Activated CD4-positive, alpha-beta T cell treated with anti-CD3 and anti-CD28 coated beads, Interleukin-2, amount 10 ng/mL, durations not matched to agents 7 days and 5 days (primary cell): ENCODE measurements at places on chromosomes 1 and 21.

DNA sequence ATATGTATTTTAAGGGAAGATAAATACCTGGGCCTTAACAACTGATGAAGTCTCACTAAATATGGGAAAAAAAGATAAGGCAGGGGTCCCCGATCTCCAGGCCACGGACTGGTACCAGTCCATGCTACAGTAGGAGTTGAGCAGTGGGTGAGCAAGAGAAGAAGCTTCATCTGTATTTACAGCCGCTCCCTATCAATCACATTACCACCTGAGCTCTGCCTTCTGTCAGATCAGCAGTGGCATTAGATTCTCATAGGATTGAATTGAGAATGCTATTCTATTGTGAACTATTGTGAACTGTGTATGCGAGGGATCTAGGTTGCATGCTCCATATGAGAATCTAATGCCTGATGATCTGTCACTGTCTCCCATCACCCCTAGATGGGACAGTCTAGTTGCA, 43.0 kb upstream of the PAXBP1 start:
- DNase-seq = no peak

- DNase-seq = no peak
Measured at GRCh38 chr1:1954831-1955441, 35.9 kb upstream of the TMEM52 start.

- DNase-seq = no peak
Measured at GRCh38 chr1:240029418-240029817, 62.3 kb upstream of the FMN2 start.

DNA sequence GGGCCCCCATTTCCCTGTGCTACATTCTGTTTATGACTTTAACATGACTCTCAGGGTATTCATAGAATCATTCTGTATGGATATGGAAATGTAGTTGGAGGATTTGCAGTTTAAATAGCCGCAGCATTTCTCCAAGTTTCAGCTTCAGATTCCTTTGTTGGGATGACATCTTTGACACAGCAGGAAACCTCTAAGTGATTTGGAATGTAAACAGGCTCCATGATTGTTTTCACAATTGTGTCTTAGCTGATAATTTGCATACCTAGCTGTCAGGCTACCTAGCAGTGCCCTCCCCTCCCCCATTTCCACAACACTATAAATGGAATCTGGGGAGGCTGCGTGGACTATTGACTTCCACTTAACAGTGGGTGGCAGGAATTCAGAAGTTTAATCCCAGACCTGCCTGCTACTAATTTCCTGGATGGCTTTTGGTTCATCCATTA, 290.2 kb downstream of the HLX start:
- DNase-seq = no peak

- no peak for DNase-seq
Measured at GRCh38 chr1:173295995-173296394, 88.9 kb upstream of the TNFSF4 start.

- no peak for DNase-seq
Measured at GRCh38 chr1:16969057-16969611, 11.3 kb downstream of the MFAP2 start.

DNA sequence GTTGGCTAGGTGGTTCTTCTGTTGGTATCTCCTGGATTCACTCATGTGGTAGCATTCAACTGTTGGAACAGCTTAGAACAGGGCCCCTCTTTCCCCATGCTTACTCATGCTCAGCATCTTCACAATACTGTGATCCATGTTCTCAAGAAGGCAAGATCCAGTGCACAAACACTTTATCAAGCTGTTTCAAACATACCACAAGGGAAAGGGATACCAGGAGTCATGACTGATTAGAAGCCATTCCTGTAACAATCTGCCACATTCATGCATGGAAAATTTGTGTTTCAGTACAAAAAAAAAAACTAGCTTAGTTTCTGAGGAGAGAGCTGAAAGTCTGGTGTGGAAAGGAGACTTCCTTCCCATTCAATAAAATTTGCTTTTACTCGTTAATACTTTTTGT, 169.8 kb upstream of the CACYBP start:
- DNase-seq = no peak

- no peak for DNase-seq
Measured at GRCh38 chr1:48414264-48414663, 57.7 kb downstream of the SPATA6 start.

DNA sequence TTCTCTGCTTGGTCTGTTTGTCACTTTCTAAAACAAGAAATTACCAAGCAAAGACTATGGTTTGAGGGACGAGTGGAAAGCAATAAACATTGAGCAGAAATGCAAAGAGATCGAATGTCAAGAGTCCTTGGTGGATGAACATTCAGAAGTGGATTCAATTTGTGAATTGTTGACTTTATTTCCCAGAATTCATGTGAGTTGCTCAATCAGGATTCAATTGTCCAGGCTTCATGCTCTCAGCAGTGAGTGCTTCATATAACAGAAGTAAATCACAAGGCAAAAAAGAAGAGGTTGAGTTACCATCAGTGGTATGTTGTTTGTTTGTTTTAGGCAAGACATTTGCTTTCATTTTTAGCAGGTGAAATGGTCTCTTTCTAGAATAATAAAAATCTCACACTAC, 31.9 kb downstream of the NGF start:
- DNase-seq = no peak

DNA sequence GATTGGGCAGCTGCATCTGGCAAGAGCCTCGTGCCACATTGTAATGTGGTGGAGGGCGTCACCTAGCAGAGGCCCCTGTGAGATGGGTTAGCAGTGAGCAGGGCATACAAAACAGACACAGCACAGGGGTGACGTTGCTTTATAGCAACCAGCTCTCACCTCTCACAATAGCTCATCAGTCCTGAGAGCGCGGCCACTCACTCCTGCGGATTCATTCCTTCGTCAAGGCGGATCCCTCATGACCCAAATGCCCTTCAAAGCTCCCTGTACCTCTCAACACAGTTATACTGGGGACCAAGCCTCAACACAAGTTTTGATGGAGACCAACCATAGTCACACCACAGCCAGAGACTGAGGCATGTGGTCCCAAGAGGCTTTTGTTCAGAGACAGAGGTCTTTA, 22.9 kb downstream of the SLC37A1 start:
- DNase-seq = no peak

DNA sequence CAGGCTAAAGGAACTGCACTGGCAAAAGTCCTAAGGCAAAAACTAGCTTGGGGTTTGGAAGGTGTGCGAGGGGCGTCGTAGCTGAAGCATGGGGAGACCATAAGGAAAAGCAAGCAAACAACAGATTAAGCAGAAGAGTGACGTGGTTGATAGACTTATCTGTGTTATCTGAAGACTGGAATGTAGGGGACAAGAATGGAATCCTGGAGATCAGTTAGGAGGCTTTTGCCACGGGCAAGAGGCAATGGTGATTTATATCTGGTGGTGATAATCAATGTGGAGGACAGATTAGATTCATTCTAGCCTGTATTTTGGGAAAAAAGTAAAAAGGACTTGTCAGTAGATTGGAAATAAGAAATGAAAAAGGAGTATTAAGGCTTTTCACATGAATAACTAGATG, 97.4 kb downstream of the ITSN1 start:
- DNase-seq = no peak

GRCh38 chr1:31712630-31713029, 8.8 kb upstream of the COL16A1 start:
- DNase-seq = no peak

GRCh38 chr1:95132762-95133161, 15.6 kb downstream of the TLCD4 start:
- DNase-seq = no peak

DNA sequence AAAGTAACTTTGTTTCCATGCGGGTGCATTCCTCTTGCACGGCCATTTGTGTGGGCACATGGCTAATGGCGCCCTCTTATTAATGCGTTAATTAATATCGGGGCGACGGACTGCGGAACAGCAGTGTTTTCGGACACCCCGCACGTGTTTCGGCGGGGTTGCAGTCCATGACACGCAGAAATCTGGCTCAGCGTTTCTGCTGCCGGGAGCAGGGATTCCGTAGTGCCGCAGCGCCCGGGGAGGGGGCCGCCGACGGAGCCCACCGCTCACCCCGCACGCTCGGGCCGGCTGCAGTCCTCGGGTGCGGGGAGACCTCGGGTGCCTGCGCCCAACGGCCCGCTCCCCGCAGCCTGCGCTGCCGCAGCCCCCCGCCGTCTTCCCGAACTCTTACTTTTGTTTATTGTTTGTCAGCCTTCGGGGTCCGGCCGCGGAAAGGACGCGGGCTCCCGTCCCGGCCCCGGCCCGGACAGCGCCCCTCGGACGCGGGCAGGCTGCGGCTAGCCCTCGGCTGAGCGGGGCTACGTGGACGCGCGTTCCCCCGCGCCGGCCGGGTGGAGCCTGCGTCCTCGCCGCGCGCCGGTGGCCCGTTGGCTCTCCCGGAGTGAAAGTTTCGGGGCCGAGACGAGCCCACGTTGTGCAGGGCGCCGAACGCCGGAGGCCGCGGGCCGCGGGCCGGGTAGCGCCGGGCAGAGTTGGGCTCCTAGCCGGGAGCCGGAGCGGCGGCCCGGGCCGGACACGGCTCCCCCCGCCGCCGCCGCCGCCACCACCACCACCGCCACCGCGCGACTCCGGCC, 849 bp downstream of the NFIA start:
- no peak for DNase-seq

- no peak for DNase-seq
Measured at GRCh38 chr1:198258491-198258890, 101.7 kb downstream of the NEK7 start.

DNA sequence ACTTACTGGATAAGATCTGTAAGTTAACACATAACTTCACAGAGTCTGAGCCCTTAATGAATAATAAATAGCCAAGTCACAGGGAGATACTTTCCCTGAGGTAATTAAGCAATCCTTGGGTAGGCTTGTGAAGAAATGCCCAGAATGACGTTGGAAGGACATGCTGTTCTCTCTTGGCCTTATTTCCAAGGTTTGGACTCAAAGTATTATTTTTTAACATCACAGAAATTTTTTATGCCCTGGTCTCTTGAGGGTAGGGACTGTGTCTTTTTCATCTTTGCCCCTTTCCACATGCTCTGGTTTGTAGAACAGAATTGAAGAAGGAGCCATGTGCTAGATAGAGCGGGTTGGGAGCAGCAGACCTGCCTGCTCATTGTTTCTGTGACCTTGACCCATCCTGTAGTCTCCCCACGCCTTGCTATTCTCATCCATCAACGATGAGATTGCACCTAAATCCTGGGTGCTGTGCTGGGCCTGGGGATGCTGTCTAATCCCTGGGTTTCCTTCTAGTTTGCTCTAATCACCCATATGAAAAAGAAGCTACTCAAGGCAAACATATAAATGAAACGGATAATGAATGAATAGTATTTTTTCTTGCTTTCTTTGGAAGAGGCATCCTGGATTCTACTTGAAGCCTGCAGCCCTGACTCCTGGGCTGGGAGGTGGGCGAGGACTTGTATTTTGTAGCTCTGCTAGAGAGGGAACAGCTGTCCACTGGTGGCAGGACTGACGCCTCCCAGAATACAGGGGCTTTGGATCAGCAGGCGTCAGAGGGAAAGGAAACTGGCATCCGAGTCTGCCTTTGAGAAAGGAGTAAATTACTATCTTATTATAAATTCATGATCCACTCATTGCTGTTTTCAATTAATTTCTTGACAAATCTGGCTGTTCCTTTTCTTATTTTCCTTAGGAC, 17.5 kb upstream of the LAMTOR5 start:
- no peak for DNase-seq

DNA sequence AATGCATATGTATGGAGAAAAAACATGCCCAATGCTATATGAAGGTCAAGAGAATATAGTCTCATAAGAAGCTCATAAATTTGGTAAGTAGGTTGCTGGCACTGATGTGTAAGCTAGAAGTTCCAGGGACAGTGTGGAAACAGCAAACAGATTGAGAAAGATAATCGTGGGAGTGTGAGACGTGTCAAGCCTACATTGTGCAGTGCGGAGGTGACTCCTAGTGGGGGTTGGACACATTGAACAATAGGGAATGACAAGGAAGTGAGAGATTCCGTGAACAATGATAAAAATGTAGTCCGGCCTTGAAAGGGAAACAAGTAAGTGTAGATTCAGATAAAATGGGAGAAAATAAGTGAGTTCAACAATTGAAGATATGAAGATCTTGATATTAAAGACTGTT, 788.4 kb upstream of the PRMT6 start:
- DNase-seq = no peak

GRCh38 chr1:193402977-193403376, 216.6 kb upstream of the B3GALT2 start:
- DNase-seq = no peak

DNA sequence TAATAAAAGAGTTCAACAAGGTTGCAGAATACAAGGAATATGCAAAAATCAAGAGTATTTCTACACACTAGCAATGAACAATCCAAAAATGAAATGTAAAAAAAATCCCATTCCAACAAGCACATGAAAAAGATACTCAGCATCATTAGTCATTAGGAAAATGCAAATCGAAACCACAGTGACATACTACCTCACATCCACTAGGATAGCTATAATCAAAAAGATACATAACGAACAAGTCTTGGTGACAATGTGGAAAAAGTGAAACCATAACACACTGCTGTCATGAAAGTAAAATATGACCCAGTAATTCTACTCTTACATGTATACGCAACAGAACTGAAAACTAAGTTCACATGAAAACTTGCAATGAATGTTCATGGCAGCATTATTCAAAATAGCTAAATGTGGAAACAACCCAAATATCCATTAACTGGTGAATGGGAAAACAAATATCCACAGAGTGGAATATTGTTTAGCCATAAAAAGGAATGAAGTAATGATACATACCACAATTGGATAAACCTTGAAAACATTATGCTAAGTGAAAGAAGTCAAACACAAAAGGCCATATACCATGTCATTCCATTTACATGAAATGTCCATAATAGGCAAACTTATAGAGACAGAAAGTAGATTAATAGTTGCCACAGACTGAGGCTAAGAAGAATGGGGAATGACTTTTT, 34.3 kb downstream of the PIK3R3 start:
- DNase-seq = no peak

GRCh38 chr1:185409763-185410528, 92.9 kb upstream of the IVNS1ABP start:
- DNase-seq = no peak

DNA sequence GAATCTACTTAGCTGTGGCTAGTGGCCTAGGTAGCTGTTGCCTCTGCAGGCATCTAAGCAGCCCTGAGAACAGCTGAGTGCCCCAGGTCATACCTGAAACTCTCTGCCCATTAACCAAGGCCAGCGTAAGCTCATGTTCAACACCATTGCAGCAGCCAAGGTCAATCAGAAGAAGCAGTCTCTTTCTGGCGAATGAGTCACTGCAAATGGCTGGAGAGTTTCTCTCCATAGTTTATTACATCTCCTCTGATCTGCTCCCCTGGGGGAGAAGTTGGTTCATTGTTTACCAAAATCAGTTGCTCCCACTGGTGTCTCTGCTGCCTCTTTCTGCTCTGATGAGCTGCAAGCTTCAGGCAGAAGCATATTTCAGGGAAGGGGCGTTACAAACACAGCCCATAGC, 6.9 kb upstream of the BCL9 start:
- no peak for DNase-seq

DNA sequence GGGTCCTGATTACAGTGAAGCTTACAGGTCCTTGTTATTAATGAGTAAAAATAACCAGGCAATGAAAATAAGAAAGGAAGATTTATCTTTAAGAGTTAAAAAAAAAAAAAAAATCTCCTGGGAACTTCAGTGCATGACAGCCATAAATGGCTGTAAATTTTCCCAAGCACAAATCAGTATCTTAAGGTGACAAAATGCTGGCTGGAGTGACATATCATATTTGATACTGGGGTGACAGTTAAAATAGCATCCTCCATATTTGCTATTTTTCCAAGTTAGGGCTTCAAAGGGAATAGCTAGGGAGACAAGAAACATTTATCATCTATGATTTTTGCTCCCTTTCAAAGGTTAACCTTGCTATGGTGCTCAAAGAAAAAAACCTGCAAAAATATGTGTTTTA, 226.6 kb downstream of the PRDM2 start:
- DNase-seq = no peak

- no peak for DNase-seq
Measured at GRCh38 chr1:241503444-241503843, 16.1 kb downstream of the FH start.
